ENCODE measurements at places on chromosomes 4 and X.
A peak's percentile ranks its signal among the peaks of the same experiment; 100 is the strongest.

- DNase-seq: no peak
These were observed 25.2 kb upstream of the GLOD5 start for GRCh38 chrX:48736303-48736702.

DNA sequence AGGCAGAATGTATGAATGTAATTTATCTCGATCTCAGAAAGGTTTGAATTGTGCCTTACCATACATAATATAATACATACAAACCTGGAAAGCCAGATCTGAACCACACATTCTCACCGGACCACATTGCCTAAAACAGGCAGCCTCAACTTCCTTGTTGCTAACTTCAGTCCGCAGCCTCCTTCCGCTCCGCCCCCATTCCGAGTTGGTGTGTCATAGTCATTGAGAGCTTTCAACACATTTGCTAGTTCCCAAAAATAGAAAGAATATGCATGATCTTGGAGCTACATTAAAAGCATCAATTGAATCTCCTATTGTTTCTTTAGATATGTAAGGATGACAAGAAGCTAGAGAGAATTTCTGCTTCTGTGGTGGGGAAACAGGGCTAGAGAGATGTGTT, 127.2 kb downstream of the ARHGEF9 start:
- DNase-seq: peak; percentile 70

GRCh38 chrX:123476611-123477219, 256.1 kb downstream of the THOC2 start:
- DNase-seq: no peak

GRCh38 chrX:43808231-43808630, 74.0 kb downstream of the MAOB start:
- DNase-seq: no peak

DNA sequence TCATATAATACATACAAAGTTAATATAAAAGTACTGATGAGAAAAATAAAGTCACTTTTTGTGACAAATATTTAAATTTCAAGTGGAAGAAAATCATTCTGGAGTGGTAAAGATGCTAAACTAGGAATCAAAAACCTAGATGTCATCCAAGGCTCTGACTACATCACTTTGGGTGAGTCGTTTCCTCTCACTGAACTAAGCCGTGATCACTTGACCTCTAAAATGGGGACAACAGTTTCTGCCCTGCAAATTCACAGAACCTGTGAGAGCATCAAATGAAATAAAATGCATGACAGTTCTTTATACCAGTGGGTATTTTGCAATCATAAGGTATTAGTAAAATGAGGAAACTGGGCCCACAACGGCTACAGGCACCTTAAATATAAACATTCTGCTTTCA, 63.8 kb downstream of the PRDM5 start:
- DNase-seq: no peak

GRCh38 chr4:39286263-39286662, 79.9 kb downstream of the RFC1 start:
- DNase-seq: no peak

DNA sequence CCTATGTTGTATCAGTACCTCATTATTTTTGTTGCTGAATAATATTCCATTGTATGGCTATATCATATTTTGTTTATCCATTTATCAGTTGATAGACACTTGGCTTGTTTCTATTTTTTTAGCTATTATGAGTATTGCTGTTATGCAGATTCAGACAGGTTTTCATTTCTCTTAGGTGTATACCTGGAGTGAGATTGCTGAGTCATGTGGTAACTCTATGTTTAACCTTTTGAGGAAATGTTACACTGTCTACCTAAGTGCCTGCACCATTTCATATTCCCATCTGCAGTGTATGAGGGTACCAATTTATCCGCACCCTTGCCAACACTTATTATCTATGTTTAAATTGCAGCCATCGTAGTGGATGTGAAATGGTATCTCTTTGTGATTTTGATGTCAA, 43.0 kb upstream of the SH3RF1 start:
- DNase-seq: no peak

DNA sequence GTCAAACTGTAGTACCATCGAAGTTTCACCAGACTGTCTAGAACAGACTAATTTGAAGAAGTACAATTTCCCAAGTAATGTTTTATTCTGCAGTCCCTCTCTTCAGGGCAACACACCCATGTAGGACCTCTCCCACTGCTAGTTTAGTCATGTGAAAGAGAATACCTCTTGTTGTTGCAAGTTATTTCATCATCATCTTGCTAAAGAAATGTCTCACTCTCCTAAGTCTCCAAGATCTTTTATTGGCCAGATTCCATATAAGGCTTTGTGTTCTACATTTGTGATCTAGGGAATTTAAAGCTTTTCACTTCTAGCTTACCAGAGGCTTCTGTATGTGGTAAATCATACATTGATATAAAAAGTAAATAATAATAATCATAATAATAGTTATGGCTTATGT, 745.3 kb upstream of the MAGEB2 start:
- DNase-seq: peak; percentile 70

- peak; percentile 80 for DNase-seq
These were observed 65.1 kb downstream of the ENPEP start for GRCh38 chr4:110540982-110541451.

GRCh38 chrX:50877310-50877709, 33.2 kb upstream of the BMP15 start:
- peak; percentile 5 for DNase-seq

GRCh38 chrX:110414273-110414672, 55.6 kb downstream of the RTL9 start:
- DNase-seq: no peak

DNA sequence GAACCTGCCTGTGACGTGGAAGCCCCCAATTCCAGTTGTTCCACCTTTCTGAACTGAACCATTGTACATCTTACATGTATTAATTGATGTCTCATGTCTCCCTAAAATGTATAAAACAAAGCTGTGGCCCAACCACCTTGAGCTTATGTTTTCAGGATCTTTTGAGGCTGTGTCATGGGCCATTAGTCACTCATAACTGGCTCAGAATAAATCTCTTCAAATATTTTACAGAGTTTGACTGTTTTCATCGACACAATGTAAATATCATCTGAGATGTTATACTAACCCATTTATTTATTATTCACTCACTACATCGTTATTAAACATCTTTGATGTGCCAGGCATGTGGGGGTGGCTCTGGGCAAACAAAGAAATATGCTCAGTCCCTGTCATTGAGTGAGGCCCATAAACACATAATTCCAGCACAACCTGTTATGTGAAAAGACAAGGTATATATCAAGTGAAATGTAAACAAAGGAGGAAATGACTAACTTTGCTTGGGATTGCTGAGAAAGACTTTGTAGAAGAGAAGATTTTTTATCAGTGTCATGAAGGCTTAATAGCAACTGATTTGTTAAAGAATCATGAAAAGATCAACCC, 34.5 kb upstream of the PPM1K start:
- no peak for DNase-seq

GRCh38 chr4:90824266-90825150, 697.3 kb downstream of the CCSER1 start:
- no peak for DNase-seq

GRCh38 chrX:19576742-19577141, 61.4 kb upstream of the MAP3K15 start:
- no peak for DNase-seq

- no peak for DNase-seq
These were observed 93.7 kb downstream of the ADGRL3 start for GRCh38 chr4:61293707-61294400.

GRCh38 chrX:133151336-133151735, 54.4 kb upstream of the USP26 start:
- DNase-seq: no peak

- peak; percentile 52 for DNase-seq
These were observed 14.1 kb upstream of the SCRG1 start for GRCh38 chr4:173413036-173413435.

- DNase-seq: no peak
These were observed 2468.6 kb downstream of the PCDH7 start for GRCh38 chr4:33188733-33189132.

GRCh38 chr4:7470522-7471128, 35.9 kb upstream of the PSAPL1 start:
- DNase-seq: no peak

- no peak for DNase-seq
These were observed 34.3 kb downstream of the ZNF330 start for GRCh38 chr4:141255016-141255415.

DNA sequence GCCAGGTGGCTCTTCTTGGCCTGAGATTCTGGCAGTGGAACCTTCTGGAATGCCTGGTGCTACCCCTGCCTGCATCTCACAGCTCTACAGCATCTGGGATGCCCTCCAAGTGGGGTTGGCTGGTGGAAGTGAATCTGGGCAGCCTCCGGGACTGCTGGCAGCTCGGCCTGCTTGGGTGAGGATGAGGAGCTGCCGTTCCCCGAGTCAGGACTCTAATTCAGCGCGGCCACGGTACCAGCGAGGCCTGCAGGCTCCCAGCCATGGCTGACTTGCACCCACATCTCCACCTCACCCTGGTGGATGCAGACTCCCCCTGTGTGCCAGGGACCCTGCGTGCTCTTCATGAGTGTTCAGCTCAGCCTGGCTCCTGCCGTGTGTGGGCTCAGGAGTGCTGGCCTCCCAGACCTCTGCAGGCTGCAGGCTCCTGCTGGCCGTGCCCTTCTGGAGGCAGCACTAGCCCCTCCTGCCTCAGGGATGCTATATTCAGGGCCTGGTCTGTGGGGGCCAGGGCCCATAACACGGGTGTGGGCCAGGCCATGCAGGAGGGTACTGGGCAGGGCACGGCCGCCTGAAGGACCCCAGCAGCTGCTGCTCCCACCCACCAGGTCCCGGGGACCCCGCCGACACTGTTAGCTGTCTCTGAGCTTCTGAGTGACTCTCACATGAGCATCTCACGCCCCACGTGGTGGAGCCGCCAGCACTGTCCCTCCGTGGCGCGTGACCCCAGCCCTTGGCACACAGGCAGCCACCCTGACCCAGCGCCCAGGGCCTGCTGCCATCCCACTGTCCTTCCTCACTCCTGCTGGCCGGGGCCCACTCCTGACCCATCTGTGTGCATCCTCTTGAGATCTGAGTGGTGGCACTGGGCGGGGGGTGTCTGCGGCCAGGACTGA, 10.6 kb downstream of the UVSSA start:
- DNase-seq: no peak
